ENCODE measurements at places on chromosomes 7 and 10.

DNA sequence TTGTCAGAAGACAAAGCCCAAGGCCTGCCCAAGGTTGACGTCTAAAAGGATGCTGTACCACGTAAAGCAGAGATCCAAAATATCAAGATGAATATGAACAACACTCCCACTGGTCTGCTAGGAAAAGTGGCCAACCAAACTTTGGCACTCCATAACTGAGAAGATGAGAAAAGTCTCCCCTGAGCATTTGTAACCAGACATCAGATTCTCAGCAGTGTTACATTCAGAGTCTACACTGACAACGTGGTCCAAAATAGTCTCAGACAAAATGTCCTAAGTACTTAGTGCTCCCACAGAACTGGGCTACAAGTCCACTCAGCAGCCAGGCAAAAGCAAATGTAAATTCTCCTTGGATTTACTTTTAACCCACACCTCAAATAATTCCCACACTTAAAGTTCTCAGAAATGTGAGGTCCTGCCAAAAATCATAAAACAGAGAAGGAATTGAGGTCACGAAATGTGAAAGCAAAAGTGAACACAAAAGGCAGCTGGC lies 185.1 kb upstream of the NOBOX start:
- no peak for DNase-seq

DNA sequence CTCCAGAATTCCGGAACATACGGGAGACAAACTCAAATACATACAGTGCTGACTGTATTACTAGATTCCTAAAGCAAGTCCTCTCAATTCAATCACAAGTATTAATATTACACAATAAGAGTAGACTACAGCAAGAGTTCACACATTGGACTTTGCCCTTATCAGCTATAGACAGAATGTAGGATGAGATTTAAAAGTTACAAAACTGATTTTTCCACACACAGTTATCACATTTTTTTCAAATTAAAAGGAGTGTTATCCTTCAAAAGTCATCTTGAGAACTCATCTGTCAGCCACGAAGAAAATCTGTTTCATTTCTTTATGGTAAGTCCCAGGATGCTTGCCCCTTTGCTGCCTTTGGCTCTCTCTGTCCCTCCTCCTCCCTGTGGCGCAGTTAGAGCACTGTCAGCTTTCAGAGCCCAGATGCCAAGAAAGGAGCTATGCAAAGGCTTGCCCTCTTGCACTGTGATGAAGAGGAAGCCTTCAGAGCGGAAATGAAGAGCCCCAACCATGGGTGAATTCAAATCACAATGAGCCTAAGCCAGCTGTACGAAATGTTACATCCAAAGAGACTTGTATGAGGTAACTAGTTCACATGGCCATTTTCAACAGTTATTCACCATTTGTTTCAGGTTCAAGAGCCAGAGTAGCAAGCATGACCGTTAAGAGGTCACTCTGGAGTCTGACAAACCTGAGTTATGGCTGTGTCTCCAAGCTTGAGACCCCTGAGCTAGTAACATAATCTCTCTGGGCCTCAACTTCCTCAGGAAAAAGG lies 10.7 kb downstream of the NCOA4 start:
- no peak for DNase-seq

- DNase-seq: no peak
These were observed 103.4 kb downstream of the SRPK2 start for GRCh38 chr7:105285118-105285874.

- no peak for DNase-seq
These were observed 28.8 kb upstream of the HECTD2 start for GRCh38 chr10:91381257-91381891.

DNA sequence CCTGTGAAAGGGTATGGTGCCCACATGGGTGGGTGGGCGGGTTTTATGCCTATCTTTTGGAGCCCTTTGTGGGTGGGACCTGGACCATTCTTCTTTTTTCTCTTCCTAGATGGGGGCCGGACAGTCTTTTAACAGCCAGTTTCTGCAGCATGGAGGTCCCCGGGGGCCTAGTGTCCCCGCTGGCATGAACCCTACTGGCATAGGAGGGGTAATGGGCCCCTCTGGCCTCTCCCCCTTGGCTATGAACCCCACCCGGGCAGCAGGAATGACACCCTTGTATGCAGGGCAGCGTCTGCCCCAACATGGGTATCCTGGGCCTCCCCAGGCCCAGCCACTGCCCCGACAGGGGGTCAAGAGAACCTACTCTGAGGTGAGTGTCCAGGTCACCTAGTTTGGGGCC lies 9.1 kb downstream of the ZMIZ2 start:
- DNase-seq: no peak

GRCh38 chr10:102540023-102540422 lies 36.3 kb downstream of the SUFU start:
- peak; percentile 11 for DNase-seq

- no peak for DNase-seq
These were observed 1.5 kb upstream of the MTPN start for GRCh38 chr7:135978624-135979023.

GRCh38 chr10:99279626-99280111 lies 44.0 kb upstream of the HPSE2 start:
- DNase-seq: no peak

DNA sequence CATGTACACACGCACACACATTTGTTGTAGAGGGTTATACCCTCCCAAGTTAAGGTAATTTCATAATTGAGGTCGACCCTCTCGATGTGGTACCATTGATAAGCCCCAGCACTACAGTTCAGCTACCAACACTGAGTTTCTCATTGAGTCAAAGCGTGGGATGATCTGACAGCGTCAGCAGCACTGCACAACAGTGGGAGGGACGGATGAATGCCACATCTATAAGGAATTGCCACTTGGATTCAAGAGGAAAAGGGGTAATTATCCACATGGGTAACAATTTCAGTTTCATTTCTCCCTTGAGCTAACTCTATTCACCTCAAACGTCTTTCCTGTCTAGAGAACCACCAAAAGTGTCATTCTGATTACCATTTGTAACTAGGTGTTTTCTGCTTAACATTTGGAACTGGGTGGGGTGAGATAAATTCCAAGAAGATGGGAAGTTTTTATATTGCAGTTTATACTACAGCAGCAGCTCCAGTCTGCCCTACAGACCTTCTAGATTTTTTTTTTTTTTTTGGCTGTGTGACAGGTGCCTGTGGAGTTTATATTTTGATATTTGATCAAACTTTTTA lies 342.9 kb downstream of the AUTS2 start:
- DNase-seq: no peak

- no peak for DNase-seq
These were observed 68.0 kb downstream of the TRIL start for GRCh38 chr7:28890137-28890536.

DNA sequence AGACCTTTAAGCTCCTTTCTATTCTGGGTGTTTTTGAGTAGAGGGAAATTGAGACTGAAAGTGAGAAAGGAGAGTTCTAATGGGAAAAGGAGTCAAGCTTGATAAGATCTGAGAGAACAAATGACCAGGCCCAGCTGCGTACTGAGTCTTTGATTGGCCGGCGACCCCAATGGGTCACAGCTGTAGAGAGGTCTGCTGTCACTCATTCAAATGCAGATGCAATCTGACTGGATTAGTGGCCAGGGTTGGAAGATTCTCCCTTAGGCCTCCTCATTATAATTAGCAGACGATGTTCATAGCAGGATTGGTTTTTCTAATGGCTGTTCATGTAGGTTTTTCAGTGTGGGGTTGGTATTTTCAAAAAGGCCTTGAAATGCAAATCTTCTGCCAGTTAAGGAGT lies 127.2 kb upstream of the SLC25A13 start:
- no peak for DNase-seq

DNA sequence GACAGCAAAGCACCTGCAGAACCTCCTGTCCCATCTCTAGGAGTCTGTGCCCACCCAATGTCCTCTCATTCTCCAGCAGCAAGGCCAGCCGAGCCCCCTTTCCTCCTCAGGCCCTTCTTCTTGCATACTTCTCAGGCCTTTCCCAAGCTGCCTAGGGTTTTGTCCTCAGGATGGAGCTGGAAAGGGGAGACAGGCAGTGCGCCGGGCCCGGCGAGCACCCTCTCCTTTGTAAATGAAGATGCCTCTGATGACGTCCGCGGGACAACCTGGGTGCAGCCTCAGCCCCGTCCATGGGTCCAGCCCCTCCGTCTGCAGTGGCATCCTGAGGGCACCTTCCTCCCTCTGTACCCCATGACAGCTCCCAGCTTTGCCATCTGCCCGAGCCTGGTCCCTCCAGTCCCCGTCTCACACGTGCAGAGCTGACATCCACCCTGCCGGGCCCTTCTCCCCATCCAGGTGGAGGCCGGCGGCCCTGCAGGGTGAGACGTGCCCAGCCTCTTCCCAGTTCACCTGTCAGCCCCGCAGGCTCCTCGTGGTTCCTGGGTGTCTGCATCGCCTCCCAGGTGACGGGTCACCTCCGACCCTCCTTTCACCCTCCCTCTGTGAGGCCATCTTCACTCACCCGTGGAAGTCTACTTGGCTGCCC lies 36.4 kb downstream of the JAKMIP3 start:
- DNase-seq: no peak

GRCh38 chr10:20841419-20841818 lies 55.7 kb downstream of the NEBL start:
- DNase-seq: no peak

DNA sequence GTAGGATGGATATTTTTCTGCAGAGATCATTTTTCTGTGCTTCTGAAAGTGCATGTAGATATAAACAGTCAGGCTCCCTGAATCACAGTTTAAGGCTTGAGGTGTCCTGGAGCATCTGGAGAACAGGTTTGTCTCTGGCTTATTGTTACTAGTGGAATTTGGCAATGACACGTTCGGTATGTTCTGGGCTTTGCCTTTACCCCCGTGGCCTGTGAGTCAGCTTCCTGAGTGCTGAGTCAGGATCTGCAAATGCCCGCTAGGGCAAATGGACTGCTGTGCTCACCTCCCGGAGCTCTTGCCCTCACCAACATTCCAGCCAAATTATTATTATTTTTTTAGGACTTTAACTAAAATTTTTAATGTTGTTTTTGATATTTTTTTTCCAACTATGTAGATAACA lies 192.5 kb upstream of the PRSS1 start:
- DNase-seq: peak; percentile 34

- no peak for DNase-seq
These were observed 7.0 kb downstream of the TNKS2 start for GRCh38 chr10:91805110-91805838.

- no peak for DNase-seq
These were observed 183.8 kb downstream of the SKAP2 start for GRCh38 chr7:26680587-26680986.

GRCh38 chr10:58086763-58087150 lies 180.9 kb downstream of the IPMK start:
- no peak for DNase-seq

GRCh38 chr10:113339121-113339520 lies 213.7 kb upstream of the HABP2 start:
- DNase-seq: no peak

DNA sequence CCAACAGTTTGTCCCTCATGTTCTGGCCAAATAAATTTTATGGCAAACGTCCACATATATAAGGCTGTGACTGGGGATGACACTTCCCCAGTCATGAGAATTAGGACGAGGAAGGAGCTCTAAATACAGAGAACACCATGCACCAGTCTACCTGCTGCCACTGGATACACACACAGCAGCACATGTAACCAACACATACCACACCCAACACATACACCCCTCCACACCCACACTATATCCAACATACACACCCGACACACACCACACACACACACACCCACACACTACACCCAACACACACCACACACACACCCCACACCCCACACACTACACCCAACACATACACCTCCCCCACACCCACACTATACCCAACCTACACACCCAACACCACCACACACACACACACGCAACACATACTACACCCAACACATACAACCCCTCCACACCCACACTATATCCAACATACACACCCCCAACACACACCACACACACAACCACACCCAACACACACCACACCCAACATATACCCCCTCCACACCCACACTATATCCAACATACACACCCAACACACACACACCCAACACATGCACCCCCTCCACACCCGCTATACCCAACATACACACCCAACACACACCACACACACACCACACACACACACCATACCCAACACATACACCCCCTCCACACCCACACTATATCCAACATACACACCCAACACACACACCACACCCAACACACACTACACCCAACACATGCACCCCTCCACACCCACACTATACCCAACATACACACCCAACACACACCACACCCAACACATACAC lies 74.1 kb downstream of the HIPK2 start:
- no peak for DNase-seq

DNA sequence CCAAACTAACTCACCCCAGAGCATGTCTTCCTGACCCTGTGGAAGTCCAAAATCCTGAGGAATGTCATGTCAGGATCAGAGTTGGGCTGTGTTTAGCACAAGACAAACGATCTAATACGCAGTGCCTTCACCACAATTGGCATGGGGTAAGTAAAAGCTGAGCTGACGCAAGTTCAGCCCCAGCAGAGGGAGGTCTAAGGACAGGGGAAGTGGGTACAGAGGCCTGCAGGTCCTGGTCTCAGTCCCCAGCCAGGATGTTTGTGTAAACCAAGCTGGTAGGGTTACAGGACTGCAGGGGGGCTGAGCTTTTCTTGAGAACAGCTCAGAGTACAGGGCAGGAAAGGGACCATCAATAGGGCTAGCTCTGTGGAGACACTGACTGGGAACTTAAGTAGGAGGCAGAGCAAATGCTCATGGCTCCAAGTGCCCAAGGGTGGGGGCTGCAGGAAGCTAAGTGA lies 5.3 kb upstream of the KCNIP2 start:
- no peak for DNase-seq

GRCh38 chr7:17401791-17402627 lies 103.6 kb downstream of the AHR start:
- DNase-seq: peak; percentile 74

GRCh38 chr10:2610946-2611345 lies 456.4 kb upstream of the PFKP start:
- no peak for DNase-seq

GRCh38 chr7:158120716-158121115 lies 466.9 kb downstream of the PTPRN2 start:
- no peak for DNase-seq

DNA sequence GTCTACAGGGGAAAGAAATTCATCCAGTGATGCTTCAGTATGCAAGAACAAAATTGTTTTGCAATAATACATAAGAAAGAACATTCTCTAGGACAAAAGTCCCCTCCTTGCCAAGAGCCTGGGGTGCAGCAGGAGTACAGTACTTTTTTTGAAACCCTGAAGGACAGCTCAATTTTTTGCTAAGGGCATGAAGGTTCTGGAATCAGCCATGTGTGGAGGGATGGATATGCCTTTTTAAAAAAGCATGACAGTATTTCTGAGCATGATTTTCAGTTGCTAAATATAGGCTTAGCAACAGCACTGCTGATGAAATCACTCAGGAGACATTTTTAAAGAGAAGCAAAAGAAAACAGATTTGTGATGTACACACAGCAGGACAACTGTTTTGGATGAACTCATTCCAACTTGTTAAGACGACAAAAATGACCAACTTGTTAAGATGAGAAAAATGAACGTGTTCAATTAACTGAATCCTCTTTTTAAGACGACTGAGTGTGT lies 39.3 kb downstream of the HBP1 start:
- DNase-seq: no peak

- DNase-seq: no peak
These were observed 3.7 kb upstream of the TCTN3 start for GRCh38 chr10:95697429-95697828.

GRCh38 chr10:529468-530230 lies 159.8 kb downstream of the DIP2C start:
- no peak for DNase-seq
